ENCODE measurements at places on chromosomes 1 and 21.

- DNase-seq = peak; percentile 86
Observed at GRCh38 chr1:204213668-204214662, at the start of gene GOLT1A. TSS of gene GOLT1A (minus strand) at chr1:204213988. CDS start at chr1:204213906, 82 bp downstream.

GRCh38 chr1:206794294-206794908 lies 22.1 kb upstream of the IL10 start:
- DNase-seq = no peak

DNA sequence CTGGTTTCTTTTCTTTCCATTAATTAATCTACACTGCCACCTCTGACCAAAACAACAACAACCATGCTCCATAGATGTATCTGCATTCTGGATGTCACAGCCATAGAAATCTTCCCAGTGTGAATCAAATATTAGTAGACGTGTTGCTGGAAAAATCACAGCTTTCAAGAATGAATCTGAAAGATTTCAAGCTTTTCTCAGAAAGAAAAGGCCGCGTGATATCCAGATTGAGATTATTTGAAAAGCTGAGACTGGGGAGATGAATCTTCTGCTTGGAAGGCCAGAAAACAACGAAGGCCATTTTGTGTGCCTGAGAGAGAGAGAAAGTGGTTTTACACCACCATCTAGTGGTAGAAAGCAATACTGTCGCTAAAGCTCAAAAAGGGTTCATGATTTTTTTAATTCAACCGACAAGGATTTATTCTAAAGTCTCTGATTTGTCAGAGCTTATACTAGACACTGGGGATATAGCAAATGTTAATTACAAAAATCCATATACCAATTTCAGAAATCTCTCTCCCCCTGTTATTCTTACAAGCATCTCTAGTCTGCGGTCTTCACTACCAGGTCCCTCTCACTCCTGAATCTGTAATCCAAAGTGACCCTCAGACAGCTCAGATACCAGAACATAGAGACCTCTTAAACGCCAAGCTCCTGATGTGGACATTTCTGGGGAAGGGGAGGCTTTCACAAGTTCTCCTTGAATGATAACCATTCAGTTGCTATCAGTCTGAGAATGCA lies 87.5 kb upstream of the SGIP1 start:
- peak; percentile 50 for DNase-seq

DNA sequence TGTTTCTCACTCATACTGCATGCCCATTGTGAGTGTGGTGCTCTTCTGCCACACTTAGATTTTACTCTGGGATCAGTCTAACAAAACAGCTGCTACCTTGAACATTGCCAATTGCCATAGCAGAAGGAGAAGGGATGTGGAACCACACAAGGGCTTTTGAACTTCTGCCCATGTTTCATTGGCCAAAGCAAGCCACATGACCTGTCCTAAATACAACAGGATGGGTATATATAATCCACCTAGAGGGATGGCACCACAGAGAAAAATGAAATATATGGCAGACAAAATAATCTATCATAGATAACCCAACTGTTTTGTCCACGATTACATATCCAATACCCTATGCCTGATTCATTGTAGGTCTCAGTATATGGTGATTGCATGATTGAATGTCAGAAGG lies 26.3 kb downstream of the PDE4B start:
- no peak for DNase-seq

GRCh38 chr1:54653036-54653435 lies 11.4 kb downstream of the MROH7 start:
- DNase-seq = peak; percentile 16

- DNase-seq = no peak
Observed at GRCh38 chr1:43538143-43538487, 7.4 kb downstream of the PTPRF start.

DNA sequence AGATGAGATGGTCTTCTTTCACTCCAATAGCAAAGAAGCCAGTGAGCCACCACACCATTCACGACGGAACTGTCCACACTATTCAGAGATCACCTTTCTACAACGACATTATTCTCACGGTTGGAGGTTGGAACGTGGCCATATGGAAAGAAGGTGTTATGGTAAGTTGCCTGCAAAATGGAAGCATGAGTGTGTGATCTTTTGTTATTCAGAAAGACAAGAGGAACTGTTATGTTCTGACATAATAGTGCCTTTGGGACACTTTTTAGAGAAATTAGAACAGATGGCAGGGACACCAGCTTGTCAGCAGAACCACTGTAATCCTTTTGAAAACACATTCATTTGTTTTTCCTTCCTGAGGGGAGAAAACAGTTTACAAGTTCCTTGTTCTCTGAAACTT lies 75.8 kb upstream of the MCOLN3 start:
- no peak for DNase-seq

Data from fibroblast of lung (primary cell).